ENCODE measurements at places on chromosomes 2 and 18.

GRCh38 chr2:9686061-9686460, 55.3 kb upstream of the YWHAQ start:
- no peak for DNase-seq

DNA sequence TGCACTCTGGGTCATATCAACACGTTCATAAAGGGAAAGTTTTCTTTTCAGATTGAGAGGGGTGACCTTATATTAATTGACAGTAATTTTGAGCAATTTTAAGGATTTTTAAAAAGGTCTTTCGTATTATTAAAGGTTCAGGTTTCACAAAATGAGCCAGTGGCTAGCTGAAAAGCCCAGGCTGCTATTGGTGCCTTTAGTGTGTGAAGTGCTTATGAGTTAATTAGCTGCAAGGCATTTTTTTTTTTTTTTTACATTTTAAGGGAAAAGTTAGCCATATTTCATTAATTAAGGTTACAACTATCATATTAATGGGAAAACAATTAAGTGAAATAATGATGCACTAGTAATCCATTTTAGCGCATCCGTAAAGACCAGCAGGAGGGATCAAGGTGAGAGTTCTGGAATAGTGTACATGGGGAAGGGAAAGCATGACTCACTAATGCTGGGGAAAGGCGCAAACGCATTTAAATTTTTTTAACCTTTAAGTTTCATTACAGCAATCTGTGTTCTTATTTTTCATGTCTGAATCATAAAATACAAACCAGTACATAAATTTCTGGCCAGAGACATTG, 200.0 kb downstream of the ZNF407 start:
- no peak for DNase-seq

- DNase-seq = no peak
These were observed 244.2 kb downstream of the EXOC6B start for GRCh38 chr2:72581560-72582181.

GRCh38 chr2:120744817-120745216, 9.1 kb downstream of the GLI2 start:
- no peak for DNase-seq

DNA sequence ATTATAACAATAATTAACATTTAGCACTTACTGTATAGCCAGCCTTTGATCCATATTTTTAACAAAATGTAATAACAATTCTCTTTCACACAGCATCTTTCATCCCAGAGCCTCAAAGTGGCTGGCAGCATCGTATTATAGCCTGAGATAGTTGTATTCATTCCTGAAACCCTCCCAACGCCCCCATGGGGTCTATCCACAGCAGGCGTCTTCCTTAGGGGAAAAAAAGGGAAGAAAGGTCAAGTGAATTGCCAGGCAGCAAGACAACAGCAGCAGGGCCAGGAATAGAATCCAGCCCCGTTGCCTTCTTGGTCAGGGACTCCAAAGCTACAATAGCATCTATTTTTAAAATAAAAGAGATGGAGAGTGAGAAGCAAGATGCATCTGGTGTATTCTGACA, 424.4 kb upstream of the ID2 start:
- DNase-seq = no peak

- no peak for DNase-seq
These were observed 615.1 kb downstream of the IRS1 start for GRCh38 chr2:226184540-226184939.

DNA sequence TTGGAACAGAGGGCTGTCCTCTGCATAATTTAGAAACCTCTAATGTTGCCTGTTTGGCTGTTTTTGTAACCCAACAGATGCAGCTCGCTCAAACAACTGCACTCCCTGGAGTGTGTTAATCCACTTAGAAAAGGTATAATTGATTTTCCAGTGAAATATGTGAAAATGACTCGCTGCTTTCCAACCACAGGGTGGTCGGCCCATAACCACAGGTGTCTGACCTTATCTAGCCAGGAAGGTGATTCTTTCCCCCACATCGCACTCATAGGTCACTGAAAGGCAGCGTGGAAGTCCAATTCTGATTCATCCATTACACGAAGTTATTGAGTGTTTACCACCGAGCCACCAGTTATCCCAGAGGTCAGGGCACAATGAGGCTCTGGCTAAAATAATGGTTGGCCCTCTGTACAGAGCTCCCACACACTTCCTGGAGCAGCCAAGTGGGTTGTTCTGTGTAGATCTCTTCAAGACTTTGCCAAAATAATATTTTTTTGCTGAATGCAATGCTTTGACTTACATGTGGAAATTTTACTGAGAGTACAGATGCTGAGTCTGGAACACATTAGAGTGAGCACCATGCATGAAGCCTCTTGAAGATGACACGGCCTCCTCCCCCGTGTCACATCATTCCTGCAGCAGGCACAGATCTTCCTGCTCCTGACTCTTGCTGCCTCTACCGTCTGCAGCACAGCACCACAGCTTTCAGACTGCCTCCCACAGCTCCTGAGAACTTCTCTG, 396.2 kb downstream of the ZNF516 start:
- no peak for DNase-seq

GRCh38 chr2:186457908-186458307, 28.2 kb upstream of the ZC3H15 start:
- DNase-seq = no peak

GRCh38 chr2:98899041-98899702, 36.9 kb downstream of the CRACDL start:
- DNase-seq = no peak

GRCh38 chr2:3626812-3627499, 31.0 kb upstream of the ALLC start:
- DNase-seq = no peak

- DNase-seq = no peak
These were observed 63.9 kb downstream of the NCAPH start for GRCh38 chr2:96399342-96400048.

- DNase-seq = no peak
These were observed 48.1 kb upstream of the SLC35G4 start for GRCh38 chr18:11561293-11561692.

DNA sequence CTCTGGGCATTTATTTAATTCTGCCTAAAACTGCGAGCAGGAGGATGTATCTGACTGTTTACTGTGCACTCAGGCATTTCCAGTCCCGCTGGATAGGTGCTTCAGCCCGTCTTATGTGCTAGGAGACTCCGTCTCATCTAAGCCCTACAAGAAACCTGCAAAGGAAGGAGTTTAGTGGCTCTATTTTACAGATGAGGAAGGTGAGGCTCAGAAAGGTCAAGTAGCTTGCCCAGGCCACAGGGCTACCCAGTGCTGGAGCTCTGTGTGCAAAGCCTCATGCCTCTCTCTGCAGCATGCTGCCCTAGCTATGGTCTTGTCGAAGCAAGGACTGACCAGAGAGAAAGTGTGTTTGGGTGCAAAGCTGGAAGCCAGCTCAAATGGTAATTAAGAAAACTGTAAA, 73.6 kb upstream of the AFF3 start:
- DNase-seq = no peak

DNA sequence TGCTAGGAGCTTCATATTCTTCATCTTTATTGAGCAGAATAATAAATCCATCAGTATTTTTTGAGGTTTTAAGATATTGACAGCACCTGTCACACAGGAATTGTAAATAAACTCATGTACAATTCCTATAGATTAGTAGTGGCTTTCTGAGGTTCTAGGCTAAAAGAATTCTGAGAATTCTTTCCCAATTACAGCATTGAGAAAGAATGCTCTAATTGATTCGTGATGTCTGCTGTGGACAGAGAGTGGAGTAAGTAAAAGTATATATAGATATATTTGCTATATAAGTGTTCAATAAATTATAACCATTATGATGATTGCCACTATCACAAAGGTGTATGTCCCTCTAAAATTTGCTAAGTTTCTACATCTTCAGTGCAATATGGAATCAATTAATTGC, 186.5 kb upstream of the NRP2 start:
- no peak for DNase-seq

DNA sequence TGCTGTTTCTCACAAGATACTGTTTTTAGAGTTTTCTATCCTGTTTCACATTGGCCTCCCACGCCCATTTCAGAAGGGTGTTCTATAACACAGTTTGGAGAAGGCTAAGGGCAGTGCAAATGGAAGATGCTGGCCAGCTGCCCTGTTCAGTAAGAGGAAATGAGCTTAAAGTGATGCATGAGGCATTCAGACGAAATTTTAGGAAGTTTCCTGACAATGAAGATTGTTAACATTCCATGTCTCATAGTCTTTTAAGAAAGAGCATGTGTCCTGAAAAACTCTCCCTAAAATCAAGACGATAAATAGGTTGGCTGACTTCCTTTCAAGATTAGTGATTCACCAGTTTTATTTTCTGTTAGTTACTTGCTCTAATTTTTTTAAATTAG, 484.2 kb upstream of the NRP2 start:
- no peak for DNase-seq

DNA sequence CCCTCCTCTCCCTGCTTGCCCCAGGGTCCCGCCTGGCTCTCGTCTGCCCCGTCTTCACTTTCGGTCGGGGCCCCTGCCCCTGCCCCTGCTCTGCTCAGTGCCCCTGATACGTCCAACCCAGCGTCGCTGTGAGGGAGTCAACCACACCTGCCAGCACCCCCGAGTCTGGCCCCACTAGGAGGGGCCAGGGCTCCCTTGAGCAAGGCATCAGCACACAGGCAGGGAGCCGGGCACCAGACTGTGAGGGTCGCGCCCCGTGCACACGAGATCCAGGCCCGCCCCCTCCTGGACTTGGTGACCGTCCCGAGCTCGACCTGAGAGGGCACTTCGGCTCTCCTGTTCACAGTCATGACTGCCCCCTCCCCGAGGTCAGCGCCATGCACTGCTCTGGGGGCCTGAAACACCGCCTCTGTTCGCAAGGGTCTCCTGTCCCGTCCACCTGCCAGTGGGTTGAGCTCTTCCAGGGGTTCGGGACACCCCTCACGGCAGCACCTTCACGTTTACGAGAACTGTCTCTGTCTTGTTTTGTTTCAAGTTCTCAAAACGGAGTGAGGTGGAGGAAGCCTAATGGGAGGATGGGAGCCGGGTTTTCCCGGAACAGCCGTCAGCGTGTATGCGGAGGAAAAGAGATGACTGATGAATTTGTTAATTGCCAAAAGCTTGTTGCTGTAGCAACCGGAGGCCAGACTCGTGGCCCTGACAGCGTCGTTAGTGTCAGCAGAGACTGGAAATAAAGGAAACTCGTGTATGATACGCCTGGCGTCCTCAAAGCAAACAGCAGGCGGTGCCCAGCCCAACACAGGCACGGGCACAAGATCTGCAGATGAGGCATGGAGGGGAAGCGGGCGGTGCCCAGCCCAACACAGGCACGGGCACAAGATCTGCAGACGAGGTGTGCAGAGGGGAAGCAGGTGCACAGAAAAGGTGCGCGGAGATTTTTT, 48.2 kb upstream of the KCNG2 start:
- no peak for DNase-seq

GRCh38 chr18:43596105-43596712, 318.9 kb upstream of the SYT4 start:
- no peak for DNase-seq

- peak; percentile 53 for DNase-seq
These were observed 795 bp downstream of the METTL21A start for GRCh38 chr2:207624185-207625013.

DNA sequence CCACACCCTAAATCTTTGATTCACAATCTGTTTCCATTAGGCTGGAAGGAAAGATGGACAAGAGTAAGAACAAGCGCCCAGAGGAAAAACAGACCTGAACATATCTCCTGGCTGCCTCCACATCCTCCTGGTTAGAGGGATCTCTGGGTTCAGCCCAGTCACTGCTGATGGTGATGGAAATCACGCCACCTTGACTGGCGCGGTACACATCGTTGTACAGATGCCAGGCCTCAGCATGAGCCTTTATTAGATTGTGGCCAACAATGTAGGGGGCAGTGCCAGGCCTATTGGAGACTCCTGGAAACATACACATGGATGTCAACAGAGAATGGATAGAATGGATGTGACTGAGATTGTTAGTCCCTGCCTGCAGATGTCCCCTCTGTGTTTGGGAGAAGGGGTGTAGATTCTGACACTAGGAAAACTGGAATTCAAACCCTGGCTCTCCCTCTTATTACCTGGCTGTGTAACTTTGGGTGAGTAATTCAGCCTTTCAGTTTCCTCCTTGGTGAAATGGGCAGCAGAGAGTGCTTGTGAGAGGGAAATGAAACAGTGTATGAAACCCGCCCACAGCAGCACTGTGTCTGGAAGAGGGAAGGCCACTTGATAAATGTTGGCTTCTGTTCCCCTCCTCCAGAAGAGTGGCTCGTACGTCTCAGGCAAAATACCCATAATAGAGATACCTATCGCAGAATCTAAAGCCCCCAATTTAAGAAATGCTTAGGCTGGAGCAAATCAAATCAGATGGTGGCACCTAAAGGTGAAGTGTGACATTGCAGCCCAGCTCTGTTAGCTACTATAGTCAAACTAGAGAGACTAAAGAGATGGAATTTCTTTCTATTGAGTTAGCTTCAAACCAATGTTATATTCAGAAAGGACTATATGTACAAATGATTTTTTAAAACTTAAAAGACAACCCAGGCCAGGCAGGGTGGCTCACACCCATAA, 36.2 kb downstream of the LCT start:
- DNase-seq = no peak

DNA sequence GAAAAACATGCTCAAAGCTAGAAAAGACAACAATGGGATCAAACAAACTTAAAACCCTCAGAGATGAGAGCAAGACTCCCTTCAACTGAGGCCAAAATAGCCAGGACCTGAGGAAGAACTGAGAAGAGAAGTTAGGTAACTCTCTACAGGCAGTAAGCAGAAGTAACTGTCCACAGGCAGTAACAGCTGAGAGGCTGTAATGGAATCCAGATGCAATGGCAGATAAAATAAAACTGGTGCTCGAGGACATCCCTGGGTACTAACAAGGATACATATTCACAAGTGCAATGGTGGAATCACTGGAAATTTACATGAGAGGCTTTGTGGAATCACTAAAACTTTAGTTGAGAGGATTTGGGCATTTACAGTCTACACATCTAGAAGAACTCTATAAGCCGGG, 30.4 kb upstream of the C2orf66 start:
- DNase-seq = no peak

DNA sequence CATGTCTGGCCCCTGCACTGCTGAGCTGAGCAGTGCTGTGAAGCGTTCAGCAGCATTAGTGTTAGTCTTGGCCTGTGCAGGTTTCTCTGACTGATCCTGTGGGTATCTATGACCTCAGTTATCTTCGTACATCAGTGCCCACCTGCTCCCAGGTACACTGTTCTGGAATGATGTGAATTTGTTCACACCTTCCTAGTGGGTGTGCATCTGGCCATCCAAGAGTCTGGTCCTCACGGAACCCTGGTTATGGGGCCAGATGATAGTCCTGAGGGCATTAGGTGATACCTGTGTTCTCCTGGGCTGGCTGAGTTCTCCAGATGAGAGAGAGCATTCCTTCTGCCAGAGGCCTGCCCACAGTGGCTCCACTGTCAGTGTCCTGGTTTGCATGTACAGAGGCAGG, 57.2 kb downstream of the INPP4A start:
- DNase-seq = no peak

GRCh38 chr2:121362774-121363173, 77.8 kb upstream of the TFCP2L1 start:
- no peak for DNase-seq
